ENCODE measurements at places on chromosomes 6 and 20. TPM values are rescaled to one million over a fixed set of nuclear protein-coding genes. Genes with fewer than 3 reads are reported as not detected.

GRCh38 chr20:24895431-24895830 lies 53.6 kb upstream of the CST7 start:
- no peak for DNase-seq

PHACTR3 gene
- 20.1 TPM for total RNA-seq

DNA sequence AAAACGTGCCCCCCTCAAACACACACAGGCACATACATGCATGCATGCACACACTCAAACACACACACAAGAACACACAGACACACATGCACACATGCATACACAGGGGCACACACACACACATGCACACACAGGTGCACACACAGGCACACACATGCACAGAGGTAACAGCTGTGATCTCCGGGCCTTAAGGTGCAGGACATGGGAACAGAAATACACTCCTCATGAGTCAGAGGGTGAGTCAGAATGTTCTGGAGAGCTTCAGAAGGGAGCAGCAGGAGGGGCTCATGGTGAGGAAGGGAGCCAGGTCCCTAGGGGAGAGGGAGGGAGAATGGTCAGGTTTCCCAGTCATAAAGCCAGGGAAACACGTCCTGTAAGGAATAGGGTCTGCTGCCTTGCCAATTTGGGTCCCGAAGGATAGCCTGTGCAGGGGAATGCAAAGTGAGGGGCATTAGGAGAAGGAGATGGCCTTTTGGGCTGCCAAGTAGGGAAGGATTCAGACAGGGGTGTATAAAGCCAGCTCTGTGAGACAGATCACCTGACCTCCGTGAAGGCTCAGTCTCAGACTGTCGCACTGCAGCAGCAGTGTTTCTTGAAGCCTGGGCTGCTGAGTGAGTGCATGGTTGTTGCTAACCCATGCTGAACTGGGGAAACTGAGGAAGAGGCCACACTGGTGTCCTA lies 123.9 kb downstream of the MAFB start:
- DNase-seq = no peak

MLIP gene
- 6.3 TPM for total RNA-seq

- no peak for DNase-seq
These were observed 80.6 kb upstream of the PROKR2 start for GRCh38 chr20:5397393-5397792.

DNA sequence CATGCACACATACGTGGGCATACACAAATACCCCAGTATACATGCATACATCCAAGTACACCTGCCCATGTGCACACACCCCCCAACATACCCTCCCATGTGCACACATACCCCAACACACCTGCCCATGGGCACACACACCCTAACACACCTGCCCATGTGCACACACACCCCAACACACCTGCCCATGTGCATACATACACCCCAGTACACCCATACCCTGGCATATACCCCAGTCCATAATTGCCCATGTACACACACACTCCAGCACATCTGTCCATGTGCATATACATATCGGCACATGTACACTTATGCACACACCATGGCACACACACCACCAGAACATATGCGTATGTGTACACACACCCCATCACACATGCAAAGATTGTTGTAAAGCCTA lies 475.2 kb downstream of the PREX1 start:
- no peak for DNase-seq

DNA sequence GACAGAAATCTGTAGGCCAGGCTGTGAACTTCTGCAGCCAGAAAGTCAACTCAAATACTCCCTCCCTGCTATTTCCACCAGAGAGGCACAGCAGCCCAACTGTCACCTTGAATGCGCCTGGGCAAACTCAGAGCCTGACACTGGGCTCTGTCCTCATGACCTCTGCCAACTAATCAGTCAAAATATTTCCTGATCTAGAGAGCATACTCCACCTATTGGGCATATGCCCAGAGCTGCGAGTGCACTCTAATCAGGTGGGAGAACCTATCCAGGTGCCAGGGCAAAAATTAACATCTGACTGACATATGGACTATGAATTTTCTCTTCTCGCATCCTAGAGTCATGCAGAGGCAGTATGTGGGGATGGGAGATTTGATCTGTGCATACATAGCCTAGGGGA lies 406.3 kb upstream of the RUNX2 start:
- no peak for DNase-seq

HSPA1L gene
- total RNA-seq = 4.2 TPM

DNA sequence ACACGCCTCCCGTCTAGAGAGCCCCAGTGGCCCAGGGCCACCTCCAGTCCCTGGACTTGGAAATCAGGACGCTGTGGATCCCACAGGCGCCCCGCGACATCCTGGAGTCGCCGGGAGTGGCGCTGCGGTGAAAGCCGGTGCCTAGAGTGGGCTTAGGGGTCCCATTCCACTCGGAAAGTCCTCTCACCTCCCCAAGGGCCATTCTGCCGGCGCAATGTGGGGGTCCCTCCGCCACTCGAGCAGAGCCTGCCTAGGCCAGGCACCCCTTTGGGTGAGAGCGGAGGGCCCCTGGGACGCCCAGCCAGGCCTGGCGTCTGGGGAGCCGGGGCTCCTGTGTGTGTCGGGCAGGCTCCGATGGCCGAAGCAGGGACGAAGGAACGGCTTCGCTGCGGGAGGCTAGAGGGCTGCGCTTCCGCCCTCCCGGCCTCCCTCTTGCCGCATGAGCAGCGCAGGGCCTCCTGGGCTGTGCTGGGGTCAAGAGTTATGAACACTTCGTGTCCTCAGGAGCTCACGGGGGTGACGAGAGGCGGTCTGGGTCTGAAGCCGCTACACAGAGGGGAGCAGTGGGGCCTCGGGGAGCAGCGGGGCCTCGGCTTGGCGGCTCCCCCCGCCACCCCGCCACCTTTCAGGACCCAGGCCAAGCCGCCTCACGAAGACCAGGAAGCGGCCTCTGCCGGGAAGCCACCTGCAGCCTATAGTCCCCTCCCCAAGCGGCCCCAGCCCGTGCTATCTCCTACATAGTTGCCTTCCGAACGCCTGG lies 13.6 kb downstream of the POU3F2 start:
- DNase-seq = no peak

GRCh38 chr20:24993337-24994185 lies 1.0 kb upstream of the APMAP start:
- DNase-seq = peak; percentile 72

DNA sequence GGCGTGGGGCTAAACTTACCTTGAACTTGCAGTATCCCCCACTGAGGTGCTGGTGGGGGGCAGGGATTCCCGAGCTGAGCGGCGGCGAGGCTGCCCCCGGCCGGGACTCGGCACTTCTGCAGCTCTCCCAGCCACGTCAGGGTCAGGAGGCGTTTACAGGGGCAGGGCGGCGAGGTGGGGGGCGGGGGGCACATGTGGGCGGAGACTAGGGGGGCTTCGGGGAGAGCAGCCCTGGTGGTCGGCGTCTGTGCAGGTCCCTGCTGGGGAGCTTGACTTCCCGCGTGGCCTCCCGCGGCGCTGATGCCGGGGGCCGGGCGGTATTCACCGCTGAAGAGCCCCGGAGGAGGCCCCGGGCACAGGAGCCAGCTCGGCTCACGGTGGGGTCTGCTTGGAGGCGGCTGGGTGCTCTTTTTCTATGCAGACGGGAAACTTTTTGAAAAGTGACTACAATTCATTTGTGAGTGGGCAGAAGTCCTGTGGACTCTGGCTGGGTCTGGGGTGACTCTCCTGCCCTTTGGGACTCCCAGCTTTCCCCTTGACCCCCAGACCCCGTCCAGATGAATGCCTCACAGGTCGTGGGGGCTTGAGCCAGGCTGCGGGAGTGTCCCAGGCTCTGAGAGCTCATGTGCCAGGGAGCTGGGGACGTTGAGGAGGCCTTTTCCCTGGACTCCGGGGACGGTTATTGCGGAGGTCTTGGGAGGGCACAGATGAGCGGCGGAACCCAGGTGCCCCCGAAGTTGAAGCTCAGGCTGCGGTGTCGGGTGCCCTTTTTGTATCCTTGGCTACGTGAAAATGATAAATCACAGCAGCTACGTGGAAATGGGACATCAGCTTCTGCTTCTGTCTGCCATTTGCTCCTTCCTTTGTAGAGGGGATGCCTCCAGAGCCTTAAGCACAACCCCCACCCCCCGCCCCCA lies 75.9 kb upstream of the GATA5 start:
- DNase-seq = no peak

FAM162B gene
- 1.4 TPM for total RNA-seq

CHRNA4 gene
- total RNA-seq = 7.0 TPM

STX11 gene
- total RNA-seq = 1.2 TPM

Measured in cerebellum (tissue), 4 donors.